ENCODE measurements at places on chromosomes 12 and 14. TPM values are rescaled to one million over a fixed set of nuclear protein-coding genes. Genes with fewer than 3 reads are reported as not detected.

- no peak for DNase-seq
Measured at GRCh38 chr12:129202109-129202814, 349.0 kb downstream of the GLT1D1 start.

DNA sequence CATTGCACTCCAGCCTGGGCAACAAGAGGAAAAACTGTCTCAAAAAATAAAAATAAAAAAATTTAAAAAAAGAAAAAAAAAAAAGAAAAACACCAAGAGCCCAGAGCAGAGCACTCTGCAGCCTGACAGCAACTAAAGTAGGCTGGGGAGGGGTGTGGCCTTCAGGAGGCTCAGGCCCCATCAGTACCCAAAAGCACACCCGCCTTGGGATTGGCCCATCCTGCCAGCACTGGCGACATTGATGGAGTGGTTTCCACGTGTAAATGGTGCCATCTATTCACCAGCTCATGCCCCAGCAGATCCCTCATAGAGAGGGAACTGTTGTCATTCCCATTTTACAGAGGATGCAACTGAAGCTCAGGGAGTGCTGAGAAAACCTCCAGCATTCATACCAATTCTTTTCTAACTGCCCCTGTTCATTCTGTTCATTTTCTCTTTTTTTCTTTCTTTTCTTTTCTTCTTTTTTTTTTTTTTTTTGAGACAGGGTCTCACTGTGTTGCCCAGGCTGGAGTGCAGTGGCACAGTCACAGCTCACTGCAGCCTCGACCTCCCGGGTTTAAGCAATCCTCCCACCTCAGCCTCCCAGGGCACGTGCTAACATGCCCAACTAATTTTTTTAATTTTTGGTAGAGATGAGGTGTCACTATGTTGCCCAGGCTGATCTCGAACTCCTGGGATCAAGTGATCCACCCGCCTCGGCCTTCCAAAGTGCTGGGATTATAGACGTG lies 89.3 kb downstream of the IRF2BPL start:
- DNase-seq = no peak

DNA sequence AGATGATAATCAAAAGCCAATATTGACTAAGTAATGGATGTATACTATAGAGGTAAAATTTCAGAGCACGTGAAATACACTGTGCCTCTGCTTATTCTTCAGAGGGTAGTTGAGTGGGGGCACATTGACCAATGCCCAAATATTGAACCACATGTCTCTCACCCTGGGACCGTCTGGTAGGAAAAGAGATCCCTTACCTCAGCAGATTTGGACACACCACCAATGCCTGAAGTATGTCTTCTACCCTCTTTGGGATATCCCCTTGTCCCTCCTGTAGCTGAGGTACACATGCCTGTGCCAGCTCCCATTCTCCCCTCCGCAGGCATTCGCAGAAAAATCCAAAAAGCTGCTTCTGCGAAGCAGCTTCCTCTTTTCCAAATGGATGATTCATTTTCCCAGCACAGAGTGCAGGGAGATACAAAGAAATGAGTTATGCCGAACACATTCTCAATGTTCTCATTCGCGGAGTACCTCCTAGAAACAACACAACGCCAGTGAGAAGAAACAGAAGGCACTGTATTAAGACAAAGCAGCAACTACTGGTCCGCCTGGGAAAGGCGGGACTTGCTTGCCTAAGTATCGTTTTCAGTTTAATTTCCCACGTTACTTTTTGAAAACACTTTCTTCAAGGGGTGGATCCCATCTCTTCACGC lies 691 bp downstream of the ZFYVE26 start:
- DNase-seq = no peak

Gene TAS2R14
- 1.4 TPM for polyA plus RNA-seq

Measured in SK-N-SH (cell line).